Activated CD4-positive, CD25-positive, alpha-beta regulatory T cell treated with anti-CD3 and anti-CD28 coated beads, Interleukin-2, amount 50 U/mL, for 16 hours (primary cell): ENCODE measurements at places on chromosomes 1 and 21.
A peak's percentile ranks its signal among the peaks of the same experiment; 100 is the strongest.

DNA sequence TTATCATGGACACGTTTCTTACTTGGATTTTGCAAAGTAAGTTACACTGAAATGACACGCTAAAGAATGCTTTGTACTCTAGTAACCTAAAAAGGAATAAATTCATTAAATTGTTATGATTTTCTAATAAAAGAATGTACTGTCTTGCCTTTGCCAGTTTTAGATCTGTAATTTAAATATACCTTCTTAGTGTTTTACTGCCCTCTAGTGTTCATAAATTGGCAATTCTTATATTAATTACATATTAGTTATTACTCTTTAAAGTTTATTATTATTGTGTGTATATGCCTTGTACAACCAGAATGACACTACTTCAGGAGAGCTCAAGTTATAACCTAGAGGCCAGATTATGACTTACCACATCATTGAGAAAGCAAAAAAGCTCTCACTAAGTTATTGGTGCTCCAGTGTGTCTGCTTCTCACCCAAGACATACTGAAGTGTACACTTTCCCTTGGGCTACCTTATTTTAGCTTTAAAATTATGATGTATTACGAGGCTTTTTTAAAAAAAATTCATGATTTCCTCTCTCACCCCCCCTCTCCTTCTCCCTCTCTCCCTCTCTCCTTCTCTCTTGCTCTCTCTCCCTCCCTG, 169.9 kb downstream of the HS2ST1 start:
- no peak for DNase-seq

- DNase-seq, result no peak
These were observed 275.5 kb downstream of the RGS7 start for GRCh38 chr1:241081473-241081872.

- DNase-seq, result no peak
These were observed 61.1 kb downstream of the SDC3 start for GRCh38 chr1:30847358-30847972.

DNA sequence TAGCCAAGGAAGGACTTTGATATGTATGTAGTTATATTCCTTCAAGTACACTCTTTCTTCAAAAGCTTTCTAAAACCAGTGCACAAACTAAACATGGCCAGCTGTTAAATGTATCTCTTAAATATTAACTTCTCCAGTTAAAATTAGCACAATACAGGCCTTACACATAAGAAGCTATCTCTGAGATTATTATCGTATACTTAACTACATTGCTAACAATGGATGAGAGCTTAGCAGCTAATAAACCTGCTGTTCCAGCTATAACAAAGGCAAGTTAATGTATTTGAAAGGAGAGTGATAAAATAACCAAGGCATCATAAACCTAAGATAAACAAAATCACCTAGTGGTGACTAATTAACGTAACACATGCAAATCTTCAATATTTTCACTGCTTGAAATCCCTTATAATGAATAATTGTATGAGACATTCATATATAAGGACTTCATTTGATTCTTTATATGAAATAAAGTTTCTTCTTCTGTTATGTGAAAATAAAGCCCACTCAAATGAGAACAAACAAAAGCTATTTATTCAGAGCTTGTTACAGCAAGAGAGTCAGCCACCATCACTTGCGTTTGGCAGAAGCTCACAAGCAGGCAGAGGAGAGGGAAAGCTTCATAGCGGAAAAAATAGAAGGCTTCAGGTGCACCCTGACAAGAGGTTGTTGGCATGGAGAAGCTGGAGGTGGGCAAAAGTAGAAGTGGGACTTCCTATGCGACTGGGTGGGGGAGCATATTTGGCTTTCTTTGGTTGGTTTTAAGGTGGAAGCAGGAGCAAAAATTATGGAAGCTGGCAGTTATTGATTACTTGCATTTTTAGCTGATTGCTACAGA, 274.1 kb upstream of the CHRM3 start:
- DNase-seq, result no peak

- no peak for DNase-seq
These were observed 100.6 kb upstream of the AJAP1 start for GRCh38 chr1:4553761-4554160.

- DNase-seq, result no peak
These were observed 43.1 kb downstream of the HOOK1 start for GRCh38 chr1:59857679-59858354.

GRCh38 chr1:31082385-31082784, 16.9 kb upstream of the PUM1 start:
- no peak for DNase-seq

DNA sequence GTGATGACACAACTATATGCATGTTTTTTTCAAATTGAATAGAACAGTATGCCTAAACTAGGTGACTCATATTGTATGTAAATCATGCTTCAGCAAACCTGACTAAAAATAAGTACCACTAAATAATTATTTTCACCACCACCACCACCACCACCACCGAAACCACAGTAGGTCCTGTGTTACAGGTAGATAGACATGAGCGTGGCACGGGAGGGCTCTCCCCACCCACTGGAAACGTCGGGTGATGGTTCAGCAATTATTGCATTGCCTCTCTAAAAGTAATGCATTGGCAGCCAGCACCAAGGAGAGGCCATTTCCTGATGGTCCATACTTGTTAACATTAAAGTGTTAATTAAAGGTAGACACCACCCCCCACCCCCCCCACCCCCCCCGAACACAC, 297.0 kb upstream of the NCAM2 start:
- DNase-seq, result no peak

DNA sequence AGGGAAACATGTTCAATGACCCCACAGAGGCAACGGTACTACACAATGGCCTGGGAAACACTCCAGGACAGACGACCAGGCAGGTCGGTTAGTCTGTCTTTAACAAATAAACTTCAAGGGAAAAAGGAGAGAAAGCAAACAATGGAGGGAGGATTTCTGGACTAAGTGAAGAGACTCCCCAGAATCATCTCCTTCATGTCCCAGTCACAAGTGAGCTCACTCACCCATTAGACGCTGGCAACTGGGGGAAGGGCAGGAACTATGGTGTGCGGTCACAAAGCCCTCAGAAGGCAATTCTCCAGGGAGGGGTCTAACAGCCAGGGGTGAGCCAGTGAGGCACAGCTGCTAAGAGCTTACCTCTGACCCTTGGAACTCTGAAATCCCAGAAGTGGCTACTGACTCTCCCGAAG, 55.7 kb upstream of the NADK start:
- no peak for DNase-seq

DNA sequence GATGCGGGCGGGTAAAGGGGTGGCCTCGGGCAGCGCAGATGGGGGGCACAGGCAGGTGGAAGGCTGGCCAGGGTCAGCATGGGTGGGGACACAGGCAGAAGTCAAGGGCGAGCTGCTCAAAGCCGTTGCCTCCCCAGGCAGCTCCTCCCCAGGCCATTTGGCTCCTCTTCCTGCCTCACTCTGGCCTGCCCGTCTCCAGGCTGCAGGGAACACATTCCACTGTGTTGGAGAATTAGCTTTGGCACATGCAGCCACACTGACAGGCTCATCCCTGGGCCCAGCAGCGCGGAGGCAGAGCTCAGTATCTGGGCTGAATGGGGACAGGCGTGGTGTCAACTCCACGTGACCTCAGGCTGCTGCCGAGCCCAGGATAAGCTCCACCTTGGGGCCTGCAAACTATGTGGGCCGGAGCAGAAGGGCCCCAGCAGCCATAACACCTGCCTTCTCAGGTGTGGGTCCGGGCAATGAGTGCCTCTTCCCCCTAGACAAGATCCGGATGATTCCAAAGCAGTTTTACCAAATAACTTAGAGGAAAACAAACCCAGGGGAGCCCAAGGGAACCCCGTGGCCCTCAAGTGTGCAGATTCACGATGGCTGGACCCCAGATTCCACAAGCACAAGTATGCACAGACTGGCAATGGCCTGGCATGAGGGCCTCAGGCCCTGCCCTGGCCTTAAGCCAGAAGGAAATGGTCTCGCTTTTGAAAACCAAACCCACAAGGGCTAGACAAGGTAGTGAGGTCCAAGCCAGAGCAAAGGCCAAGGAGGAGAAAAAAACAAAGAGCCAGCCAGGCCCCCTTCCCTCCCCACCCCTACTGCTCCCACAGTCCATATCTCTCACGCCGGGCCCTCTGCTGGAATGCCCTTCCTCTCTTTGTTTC, 40.2 kb downstream of the HSPG2 start:
- no peak for DNase-seq

GRCh38 chr1:22689505-22689904, 21.1 kb upstream of the EPHB2 start:
- DNase-seq, result no peak

DNA sequence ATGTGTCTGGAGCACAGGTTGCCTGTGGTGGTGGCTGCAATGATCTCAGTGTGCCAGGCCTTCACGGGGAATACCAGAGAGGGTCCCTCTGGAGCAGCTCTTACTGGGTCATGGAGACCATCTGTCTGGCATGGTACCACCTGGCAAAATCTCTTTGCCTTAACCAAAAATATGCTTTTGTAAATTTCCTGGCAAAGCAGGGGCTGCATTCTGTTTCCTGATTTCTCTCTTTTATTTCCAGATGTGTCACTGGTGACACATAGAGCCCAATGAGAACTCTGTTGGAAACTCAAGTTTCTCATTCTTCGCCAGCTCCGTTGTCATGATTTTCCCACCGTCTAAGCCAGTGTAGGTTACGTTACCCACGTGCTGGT, 136.5 kb downstream of the FGGY start:
- DNase-seq, result no peak

GRCh38 chr21:39116761-39117439, 66.4 kb downstream of the PSMG1 start:
- DNase-seq, result no peak

DNA sequence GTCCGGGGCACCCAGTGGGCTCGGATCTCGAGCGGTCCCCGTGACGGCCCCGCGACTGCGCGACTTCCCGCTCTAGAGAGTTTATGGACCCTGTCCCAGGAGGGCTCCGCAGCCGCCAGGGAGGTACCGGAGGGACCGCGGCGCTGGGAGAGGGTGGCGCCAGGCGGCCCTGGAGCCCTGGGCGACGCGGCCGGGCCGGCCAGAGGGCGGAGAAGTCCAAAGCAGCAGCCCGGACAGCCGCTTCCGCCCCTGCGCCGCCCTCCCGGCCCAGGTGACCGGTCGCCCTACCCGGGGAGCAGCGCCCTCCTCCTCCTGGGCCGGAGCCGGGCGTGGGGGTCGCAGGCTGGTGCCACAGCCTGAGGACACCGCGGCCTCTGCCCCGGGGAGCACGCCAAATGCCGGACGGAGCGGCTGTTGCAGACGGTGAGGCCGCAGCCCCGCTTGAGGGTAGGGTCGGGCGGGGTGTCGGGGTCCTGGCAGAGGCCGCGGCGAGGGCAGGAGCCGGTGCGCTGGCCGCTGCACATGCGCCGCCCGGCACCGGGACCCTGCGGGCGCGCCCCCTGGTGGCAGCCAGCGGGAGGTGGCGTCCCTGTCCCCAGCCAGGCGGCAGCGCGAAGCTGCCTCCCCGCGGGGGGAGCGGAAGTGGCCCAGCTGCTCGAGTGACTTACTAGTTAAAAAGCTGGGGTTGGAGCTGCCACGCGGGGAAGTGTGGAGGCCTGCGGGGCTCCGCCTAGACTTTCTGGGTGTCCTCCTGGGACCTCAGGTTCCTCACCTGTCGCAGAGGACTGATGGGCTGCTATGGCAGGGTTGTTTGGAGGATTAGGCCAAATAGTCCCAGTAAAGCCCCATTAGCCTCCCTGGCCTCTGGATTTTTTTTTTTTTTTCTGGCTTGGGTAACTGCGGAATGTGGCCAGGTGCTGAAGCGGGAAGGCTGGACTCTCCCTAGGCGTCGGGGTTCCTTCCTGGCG, 20.9 kb upstream of the ZNF678 start:
- peak; percentile 79 for DNase-seq

GRCh38 chr1:45952072-45952471, 148.7 kb downstream of the MAST2 start:
- DNase-seq, result no peak

DNA sequence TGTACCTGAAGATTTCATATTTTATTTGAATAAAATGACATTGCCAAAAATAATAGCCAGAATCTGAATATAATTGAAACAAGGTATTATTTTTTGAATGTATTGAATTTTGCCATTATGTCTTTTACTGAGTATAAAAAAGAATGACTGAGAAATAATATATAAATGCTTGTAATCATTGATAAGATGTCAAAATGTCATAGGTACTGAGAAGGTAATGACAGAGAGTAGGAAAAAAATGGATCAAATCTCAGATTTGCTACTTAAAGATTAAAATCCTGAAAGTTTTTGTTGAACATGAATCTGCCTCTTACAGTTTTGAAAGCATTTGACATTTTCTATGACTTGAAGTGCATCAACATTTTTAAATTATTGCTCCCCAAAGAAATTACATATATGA, 1069.9 kb upstream of the ADGRL4 start:
- no peak for DNase-seq

DNA sequence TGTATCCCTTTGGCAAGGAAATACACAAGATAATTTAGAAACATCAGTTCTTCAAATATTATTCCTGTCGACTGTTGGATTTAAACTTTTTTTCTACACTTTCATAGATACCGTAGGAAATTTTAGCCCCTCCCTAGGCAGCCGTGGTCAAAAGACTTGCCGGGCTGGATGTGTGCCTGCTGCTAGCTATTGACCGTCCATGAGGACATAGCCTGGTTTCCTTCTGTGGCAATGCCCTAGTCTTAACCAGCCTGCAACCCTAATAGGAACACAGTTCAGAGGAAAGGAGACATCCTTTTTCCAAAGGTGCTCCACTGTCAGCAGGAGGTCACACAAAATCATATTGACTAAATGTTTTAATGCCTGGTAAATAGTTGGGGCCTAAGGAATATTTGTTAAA, 20.4 kb upstream of the KIAA1614 start:
- no peak for DNase-seq

DNA sequence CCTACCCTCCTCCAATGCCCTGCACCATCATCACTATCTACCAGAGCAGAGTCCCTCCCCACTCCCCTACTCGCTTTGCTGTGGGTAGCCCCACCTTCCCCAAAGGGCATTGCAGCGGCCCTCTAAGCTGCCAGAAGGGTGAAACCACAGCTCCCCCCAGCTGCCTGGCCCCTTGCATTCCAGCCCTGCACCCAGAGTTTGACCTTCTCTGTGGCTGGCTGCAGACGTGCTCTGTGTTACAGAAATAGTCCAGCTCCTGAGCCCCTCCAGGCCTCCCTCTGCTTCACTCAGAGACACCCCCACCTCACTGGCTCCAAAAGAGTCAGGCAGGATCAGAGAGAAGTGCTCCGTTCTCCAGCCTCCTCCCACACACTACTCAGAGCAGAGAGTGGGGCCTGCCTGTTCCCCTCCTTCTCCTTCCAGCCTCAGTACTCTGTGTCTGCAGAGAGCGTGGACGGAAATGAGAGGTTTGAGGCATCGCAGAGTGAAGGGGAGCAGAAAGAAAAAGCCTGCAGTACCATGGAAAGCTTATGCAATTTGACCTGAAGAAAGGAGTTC, 63.2 kb downstream of the PLEKHA6 start:
- no peak for DNase-seq

- no peak for DNase-seq
These were observed 25.0 kb downstream of the PTGFRN start for GRCh38 chr1:116934586-116935207.

GRCh38 chr1:8652467-8653046, 164.9 kb downstream of the RERE start:
- no peak for DNase-seq

- no peak for DNase-seq
These were observed 72.3 kb downstream of the SIPA1L2 start for GRCh38 chr1:232557502-232558191.
